ENCODE measurements at places on chromosomes 13 and 19.

DNA sequence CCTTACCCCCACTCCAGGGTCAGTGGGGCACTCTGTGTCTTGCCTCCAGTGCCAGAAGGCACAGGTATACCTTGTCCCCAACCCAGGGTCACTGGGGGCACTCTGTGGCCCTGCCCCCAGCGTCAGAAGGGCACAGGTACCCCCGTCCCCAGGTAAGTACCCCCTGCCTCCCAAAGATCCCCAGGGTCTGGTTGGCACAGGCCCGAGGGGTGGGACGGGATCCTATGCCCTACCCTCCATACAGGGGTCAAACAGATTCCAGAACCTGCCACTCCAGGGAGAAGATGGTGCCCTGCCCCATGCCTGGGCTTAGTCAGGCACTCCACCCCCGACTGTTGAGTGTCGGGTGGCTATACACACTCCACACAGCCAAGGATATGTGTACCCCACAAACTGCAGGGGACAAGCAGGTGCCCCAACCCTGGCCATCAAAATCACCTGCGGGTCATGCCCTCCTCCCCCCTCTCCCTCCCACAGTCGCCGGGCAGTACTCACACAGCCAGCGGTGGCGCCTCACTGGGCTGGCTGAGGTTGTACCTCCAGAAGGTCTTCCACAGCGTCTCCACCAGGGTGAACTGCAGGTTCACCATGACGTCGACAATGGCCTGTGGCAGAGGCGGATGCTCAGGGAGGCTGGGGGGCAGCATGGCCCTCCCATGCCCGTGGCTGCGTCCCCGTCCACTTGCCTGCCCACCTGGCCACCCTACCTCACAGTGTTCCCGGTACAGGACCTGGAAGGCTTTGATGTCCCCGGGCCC lies 13.8 kb downstream of the DCAF15 start:
- no peak for DNase-seq

DNA sequence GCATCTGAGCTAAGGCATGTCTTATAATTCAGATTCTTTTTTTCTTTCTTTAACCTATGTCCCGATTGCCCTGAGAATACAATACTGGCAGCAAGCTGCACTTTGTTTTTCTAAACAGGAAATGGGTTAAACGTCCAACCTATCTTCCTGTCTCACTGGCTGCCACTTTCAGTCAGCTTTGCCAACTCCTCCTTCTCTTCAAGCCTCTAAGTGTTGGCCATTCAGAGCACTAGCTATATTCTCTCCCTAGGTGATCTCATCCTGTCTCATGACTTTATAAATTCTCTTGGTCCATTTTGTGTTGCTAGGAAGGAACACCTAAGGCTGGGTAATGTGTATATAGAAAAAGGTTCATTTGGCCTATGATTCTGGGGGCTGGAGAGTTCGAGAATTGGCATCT lies 109.5 kb upstream of the TSC22D1 start:
- peak; percentile 40 for DNase-seq

DNA sequence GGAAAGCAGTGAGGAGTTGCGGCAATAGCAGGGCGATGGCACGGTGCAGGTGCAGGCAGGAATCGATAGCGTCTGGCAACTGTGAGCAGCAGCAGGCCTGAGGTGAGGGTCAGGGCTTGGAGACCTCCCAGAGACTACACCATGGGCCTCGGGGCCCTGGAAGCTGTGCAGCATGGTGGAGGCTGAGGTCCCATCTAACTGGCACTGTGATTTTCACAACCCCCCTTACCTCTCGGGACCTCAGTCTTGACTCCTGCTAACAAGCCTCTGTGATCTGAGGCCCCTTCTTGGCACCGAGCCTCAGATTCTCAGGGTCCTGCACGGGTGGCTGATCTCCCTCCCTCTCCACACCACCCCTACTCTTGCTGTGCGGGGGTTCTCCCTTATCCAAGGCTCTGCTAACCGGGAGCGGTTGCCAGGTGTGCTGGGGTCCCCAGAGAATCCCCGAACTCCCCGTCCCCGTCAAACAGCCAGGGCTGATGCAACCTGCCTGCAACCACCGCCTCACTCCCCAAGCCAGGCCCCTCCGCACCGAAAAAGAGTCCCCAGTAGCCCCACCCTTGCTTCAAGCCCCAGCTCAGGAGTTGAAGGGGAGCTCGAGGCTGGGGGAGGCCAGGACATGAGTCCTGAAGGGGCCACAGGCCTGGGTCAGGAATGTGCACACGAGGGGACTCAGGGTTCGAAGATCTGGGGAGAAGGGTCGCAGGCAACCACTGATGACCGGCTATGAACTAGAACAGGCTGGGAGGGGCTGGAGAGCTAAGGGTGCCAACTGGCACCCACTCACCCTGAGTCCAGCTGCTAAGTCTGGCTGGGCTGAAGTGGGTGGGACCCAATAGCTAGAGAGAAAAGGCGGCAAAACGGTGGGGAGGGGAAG lies 4.8 kb upstream of the ATF5 start:
- no peak for DNase-seq

DNA sequence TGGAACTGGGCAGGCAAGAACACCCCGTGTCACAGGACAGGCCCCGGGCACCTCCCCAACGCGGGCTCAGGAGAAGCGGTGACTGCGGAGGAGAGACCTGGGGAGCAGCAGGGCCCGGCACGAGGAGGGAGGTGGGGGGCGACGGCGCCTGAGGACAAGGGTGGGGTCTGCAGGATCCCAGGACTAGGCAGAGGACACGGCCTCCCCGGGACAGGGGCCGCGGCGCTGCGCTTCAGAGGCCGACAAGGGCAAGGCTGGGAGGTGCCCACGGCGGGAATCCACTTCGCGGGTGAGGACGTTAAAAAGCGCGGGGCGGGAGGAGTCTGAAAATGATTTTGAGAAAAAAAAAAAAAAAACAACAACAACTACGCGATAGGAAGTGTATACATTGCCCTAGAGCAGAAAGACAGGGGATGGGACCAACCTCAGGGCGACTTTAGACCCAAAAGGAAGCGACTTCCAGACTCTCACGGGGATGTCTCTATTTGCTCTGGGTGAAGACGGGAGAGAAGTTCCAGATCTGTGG lies 44.9 kb downstream of the ZNF611 start:
- peak; percentile 13 for DNase-seq

- no peak for DNase-seq
Observed at GRCh38 chr13:24129914-24130774, 30.4 kb upstream of the SPATA13 start.
